AG09309 (cell line): ENCODE measurements at places on chromosomes 2 and 18.
A peak's percentile ranks its signal among the peaks of the same experiment; 100 is the strongest.

- no peak for DNase-seq
These were observed 26.6 kb downstream of the MFF start for GRCh38 chr2:227351639-227352038.

DNA sequence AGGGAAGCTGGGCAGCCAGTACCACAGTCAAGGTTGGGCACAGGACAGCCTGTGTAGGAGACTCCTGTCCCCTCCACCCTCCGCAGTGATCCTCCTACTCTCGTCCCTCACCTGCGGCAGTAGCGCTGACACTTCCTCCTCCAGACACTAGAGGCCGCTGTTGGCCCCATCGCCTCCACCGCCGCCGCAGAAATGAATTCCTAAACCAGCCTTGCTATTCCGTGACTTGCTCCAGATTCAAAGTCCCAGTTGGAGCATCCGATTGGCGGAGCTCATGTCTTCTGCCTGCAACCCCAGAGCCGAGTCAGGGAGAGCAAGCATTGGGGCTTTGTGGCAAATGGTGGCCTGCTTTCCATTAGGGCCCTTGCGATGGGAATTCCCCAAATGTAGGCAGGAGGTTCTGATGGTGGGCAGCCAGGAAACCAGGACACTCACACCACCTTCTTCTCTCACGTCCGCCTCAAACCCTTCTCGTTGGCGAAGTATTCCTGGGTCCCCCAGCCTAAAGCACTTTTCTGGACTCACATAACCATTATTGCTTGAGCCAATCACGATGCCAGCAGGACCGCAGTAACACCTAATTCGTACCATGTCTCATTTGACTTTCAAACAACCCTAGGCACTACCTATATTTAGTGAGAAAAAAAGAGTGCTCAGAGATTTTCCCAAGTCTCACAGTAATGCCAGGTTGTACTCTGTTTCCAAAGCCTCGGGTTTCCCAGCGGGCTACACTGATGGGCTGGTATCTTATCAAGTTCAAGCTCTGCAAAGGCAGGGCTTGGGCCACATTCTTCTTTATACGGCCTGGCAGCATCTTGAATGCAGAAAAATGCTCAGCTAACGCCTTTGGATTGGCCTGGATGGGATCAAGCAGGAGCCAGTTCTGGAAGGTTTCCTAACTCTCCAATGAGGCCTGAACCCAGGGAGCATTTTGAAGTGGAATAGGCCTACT, 1.2 kb upstream of the DNAJB2 start:
- no peak for DNase-seq

DNA sequence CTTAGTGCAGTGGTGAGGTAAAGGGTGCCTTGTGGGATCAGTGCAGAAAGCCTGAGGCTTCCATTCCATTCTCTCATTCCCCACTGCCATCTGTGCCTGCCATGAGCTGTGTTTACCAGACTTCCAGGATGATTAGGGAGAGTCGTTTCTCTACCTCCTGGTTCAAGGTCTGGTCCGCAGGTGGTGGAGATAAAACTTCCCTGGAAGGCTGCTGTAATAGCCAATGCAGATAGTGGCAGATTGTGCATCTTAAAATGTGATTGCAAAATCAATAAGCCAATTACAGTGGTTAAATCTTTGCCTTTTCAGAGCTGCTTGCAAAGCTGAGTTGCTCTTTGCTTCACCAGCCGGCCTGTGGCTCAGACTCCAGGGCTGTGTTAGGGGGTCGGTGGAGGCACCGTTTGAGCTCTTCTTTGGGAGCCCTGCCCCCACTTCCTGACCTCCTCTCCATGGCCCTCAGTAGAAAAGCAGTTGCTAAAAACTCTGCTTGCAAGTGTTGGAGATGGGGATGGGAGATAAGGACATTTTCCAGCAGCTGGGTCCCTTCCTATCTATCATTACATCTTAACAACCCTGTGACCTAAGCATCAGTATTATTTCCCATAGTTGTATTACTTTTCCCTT, 95.2 kb upstream of the HS6ST1 start:
- DNase-seq, result no peak

DNA sequence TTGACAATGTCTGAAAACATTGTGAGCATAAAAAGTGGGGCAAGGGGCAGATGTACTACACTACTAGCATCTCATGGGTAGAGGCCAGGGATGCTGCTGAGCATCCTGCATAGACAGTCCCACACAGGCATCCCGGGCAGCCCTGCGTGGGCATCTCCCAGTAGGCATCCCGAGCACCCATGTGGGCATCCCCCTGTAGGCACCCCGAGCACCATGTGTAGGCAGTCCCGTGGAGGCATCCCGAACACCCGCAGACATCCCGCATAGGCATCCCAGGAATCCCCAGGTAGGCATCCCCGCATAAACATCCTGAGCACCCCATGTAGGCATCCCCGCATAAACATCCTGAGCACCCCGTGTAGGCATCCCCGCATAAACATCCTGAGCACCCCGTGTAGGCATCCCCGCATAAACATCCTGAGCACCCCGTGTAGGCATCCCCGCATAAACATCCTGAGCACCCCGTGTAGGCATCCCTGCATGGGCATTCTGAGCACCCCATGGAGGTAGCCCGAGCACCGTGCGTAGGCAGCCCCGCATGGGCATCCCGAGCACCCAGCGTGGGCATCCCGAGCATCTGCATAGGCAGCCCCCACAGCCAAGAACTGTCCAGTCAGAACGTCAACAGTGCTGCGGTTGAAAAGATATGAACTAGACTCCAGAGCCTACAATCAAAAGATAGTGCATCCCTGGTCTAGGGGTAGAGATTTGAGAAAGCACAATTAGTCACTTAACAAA, 273.5 kb downstream of the NBAS start:
- no peak for DNase-seq

- DNase-seq, result no peak
These were observed 7.4 kb downstream of the ANKAR start for GRCh38 chr2:189681903-189682302.

DNA sequence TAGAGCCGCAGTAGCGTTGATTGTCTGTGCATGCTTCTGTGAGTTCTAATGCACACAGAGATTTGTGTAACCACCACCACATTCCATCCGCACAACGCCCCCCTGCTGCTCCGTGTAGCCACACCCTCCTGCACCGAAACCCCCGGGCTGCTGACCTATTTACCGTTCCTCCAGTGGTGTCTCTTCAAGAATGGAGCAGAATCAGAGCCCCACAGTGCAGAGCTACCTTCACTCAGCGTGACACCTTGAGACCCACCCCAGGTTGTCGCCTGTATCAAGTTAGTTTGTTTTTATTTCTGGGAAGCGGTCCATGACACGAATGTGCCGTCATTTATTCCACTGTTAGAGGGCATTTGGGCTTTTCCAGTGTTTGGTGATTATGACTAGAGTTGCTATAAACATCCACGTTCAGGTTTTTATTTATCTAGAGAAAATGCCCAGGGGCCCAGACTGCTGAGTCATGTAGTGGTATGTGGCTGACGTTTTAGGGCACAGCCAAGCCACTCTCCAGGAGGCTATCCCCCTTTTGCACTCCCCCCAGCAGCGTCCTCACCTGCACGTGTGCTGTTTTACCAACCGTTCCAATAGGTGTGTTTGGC, 266.8 kb downstream of the NDUFA10 start:
- no peak for DNase-seq

DNA sequence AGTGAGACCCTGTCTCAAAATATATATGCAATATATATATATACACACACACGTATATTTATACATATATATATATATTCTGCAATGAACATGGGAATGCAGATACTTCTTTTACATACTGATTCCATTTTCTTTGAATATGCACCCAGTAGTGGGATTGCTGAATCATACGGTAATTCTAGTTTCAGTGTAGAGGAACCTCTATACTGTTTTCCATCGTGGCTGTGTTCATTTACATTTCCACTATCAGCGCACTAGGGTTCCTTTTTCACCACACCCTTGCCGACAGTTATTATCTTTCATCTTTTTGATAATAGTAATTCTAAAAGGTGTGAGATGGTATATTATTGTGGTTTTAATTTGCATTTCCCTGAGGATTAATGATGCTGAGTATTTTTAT, 52.3 kb upstream of the SLC39A10 start:
- DNase-seq, result no peak

- DNase-seq, result no peak
These were observed 31.3 kb downstream of the PTPRM start for GRCh38 chr18:7598167-7599047.

- no peak for DNase-seq
These were observed 21.6 kb upstream of the CREG2 start for GRCh38 chr2:101408925-101409324.

GRCh38 chr2:239326831-239327535, 73.8 kb downstream of the HDAC4 start:
- DNase-seq, result no peak

- no peak for DNase-seq
These were observed 8.3 kb downstream of the MAT2A start for GRCh38 chr2:85547089-85547858.

DNA sequence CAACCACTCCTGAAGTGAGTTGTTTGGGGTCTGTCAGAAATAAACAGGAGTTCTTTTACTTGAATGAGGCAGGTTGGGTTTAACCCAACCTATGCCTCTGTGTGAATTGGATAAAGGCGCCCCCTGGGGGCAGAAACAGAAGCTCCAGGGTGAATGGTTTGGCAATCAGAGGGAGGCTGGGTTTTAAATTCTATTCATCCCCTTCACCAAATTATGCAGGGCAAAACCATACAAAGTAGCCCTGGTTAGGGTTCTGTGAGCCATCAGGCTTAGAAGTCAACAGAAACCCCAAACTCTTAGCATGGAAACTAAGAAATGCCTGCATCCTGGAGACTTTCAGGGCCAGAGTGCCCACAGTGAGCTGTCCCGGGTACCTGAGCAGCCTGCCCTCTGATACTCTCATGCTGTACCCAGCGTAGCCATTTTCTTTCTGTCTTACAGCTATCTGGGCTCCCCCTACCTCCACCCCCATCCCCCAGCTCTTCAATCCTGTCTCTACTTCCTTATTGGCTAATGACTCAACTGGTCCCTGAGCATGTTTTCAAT, 241.5 kb downstream of the ICOS start:
- no peak for DNase-seq

DNA sequence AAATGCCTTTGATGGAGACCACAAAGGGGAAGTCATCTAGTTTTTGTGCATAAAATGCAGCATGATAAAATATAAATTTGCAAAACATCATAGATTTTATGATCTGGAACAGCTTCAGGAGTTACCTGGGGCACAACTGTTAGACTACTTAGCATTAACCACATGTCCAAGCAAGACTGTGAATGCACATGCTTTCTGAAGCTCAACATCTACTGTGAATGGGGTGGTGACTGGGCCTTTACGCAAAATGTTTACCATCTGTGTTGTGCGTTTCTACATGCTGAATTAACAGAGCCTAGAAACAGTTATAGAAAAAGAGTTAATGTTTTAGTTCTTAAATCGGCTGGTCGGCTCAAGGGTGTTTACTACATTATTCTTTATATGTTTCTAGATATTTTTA, 45.5 kb downstream of the KCTD1 start:
- no peak for DNase-seq

DNA sequence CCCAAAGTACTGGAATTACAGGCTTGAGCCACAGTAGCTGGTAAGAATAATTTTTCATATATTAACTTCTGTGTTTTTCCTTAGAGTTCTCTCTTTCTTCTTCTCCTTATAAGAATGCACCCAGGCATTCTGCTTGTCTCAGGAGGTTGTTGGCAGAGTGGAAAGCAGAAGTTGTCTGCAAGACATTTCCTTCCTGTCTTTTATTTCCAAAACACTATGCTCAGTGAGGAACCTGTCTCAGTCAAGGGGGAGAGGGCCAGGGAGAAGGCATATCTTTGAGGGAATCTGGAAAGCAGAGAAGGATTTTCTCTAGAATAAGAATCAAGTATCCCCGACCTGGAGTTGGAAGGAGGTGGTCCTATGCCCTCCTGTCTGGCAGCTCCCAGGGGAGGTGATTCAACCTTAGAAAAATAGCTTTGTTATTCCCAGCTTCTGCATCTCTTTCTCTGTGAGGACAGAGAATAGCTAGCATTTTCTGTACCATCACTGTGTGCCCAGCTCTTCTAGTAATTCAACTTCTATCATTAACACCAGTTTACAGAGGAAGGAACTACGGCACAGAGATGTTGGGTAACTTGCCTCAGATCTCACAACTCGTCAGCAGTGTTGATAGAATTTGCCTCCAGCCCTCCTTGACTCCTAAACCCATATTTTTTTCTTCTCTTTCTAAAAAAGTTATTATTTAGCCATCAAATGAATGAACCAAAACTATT, 3.8 kb upstream of the LPIN2 start:
- no peak for DNase-seq

GRCh38 chr18:49843778-49844625, 30.7 kb upstream of the ACAA2 start:
- no peak for DNase-seq

GRCh38 chr18:13437034-13437433, 218.5 kb downstream of the LDLRAD4 start:
- no peak for DNase-seq

- DNase-seq, result no peak
These were observed 156.6 kb downstream of the MYCN start for GRCh38 chr2:16096962-16097361.

DNA sequence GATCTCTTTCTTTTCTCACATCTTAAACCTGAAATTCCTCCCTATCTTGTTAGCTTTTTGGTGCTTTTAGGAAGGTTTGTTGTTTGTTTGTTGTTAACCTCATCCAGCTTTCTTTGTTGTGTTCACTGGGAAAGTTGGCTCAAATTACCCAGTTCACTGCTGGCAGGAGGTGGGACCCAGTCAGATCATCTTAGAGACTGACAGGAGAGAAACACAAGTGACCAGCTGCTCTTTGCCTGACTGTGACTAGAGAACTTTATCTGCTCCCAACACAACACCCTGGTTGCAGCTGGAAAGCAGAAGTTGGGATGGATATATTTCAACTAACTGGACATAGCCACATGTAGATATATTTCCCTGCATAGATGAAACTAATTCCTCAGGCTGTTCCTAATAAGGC, 10.0 kb downstream of the MAPK4 start:
- DNase-seq, result no peak

DNA sequence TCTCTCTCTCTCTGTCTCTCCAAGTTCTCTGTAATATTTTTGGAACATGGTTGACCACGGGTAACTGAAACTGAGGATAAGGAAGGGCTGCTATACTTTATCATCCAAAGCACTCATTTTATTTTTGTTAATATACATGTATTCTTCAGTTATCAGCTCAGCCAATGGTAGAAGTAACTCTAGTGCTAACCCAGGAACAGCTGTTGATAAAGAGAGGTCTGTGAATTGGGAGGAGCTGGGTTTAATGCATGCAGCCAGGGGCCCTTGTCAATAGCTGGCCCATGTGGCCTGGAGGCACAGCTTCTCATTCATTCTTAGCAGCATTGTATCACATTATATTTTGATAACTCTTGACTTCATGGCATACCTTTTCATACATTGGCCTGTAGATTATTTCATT, 401.6 kb downstream of the EPHA4 start:
- no peak for DNase-seq

GRCh38 chr2:223598994-223599639, 3.0 kb downstream of the SCG2 start:
- DNase-seq, result no peak

GRCh38 chr2:127932199-127932876, 46.6 kb upstream of the AMMECR1L start:
- DNase-seq, result peak; percentile 83
